ENCODE measurements at places on chromosomes 6 and 20.

DNA sequence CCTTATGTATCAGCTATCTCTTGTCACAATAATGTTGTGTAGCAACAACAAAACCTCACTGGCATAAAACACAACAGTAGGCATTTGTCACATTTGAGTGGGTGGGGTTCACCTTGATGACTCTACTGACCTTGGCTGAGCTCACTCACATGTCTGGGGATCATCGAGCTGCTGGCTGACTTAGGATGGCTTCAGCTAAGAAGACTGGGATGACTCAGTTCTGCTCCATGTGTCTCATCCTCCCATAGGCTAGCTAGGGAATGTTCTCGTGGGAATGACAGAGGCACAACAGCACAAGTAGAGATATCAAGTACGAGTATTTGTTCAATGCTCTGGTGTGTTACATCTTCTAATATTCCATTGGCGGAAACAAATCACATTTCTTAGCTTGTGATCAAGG lies 167.9 kb downstream of the PLCB1 start:
- no peak for DNase-seq

- DNase-seq, result no peak
Measured at GRCh38 chr6:21144928-21145327, 448.6 kb upstream of the SOX4 start.

DNA sequence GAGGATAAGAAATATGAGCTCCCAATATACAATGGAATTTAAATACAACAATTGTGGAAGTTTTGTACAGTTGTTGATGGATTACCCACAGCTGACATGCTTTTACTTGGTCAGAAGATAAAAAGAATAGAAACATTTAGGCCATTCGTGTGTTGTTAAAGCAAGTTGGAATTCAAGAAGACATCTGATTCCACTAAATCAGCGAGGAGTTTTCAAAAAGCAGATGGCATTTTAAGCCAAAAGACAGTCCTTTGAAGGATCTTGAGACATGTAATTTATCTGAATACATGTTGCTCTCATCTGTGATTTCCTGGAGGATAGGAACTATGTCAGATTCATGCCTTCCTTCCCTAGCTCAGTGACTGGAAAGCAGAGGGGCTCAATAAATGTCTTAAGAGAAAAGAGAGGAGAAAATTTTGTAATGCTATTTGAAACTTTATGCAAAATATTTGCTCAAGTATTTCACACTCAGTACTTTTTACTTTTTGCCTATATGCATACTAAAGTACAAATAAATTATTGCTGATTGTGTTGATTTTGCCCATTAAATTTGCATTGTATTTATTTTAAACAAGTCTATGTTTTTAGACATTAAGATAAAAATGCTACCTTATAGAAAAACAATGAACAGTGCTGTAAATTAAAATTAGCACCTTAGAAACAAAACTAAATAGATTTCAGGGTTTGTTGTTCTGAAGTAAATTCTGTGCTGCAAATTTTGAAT lies 733.8 kb upstream of the FLRT3 start:
- peak; percentile 43 for DNase-seq

DNA sequence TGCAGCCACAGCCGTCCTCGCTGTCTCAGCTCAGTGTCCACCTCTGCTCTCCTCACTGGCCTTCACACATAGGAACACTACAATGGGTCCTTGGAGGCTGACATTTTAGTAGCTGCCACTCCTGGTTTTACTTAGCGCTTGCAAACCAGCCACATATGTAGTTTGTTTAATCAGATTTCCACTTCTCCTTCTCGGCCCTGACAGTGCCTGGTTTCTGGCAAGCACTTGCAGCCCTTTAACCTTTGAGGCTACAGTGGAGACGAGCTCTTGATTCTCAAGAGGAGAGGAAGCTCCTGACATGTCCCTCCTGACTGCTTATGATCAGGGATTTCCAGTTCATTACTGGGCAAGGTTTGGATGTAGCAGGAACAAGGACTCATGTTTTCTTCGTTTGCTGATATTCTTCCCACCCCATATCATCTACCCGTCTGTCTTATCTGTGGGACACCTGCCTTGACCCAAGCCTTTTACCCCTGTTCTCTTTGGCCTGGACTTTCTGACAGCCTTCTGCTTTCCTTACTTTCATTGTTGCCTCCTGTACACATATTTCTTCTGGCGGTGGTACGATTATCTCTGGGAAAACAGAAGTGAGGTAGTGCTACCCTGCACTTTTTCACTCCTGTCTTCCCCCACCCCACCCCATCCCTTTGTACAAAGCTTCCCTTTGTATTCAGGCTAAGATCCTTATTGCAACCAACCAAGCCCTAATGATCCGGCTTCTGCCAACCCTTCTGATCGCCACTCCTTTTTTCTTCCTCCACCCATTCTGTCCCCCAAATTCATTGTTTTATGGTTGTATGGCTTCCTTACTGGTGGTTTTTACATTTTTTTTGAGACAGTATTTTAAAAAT lies 31.2 kb downstream of the CEP43 start:
- no peak for DNase-seq

- DNase-seq, result no peak
Measured at GRCh38 chr6:52535711-52536423, 41.0 kb downstream of the TRAM2 start.
